AG20443 (cell line): ENCODE measurements at places on chromosomes 3 and 15.

DNA sequence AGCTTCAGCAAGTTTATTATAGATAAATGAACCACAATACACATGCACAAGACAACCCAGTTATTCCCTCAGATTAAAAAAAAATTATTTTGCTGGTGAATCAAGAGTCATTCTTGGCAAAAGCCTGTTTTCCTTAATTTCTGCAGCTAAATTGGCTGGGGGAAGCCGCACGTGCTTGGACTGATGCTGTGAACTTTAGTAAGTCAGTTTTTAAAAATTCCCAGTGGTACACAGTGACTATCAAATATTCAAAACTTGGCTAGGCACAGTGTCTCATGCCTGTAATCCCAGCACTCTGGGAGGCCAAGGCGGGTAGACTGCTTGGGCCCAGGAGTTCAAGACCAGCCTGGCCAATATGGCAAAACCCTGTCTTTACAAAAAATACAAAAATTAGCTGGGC lies 23.9 kb downstream of the EHD4 start:
- no peak for DNase-seq

DNA sequence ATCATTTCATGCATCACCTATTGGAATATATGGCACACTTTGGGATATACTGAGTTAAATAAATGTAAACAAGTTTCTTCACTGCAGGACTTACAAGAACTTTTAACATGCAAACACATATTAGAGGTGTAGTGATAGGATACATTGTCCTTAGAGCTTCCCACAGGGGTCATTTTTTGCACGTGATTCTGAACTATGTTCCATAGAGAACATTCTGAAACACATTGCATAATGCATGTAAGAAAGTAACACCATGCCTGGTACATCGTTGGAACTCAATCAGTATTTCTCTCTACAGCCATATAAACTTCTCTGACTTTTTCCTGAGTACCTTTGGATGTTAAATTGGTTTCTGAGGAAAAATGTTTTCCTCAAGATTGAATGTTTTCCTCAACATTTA lies 28.3 kb downstream of the MRAS start:
- DNase-seq, result no peak

DNA sequence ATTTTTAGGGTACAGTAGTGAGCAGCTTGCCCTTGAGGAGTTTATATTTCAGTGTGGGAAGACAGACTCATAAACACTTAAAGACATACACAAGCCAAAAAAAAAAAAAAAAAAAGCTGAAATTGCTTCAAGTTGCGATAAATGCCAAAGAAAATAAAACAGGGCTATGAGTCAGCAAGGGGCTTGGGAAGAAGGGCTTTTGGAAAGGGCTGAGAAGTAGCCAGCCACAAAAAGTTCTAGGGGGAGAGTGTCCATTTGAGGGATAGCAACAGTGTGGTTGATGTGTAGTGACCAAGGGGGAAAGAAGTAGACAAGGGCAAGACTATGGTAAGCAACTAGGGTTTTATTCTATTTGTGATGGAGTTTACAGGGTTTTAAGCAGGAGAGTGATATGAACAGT lies 185.5 kb downstream of the ADAMTS9 start:
- no peak for DNase-seq

DNA sequence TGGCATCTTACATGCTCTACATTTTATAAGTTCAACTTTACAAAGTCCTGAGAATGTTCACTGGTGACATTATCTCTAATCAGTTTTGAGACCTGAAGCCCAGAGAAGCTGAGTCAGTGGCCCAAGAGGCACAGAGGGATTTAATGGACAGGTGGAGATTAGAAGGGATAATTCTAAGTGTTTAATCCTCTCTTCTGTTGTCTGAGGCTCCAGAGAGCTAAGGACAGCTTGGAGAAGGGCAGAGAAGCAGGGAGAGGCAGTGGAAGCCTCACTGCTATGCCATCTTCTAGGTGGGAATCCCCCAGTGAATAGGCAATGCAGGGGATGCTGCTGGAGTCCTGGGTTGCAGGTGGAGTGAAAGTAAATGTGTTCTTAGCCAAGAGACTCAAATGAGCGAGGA lies 369.4 kb upstream of the SLCO3A1 start:
- no peak for DNase-seq
